ENCODE measurements at places on chromosomes 4 and X.

DNA sequence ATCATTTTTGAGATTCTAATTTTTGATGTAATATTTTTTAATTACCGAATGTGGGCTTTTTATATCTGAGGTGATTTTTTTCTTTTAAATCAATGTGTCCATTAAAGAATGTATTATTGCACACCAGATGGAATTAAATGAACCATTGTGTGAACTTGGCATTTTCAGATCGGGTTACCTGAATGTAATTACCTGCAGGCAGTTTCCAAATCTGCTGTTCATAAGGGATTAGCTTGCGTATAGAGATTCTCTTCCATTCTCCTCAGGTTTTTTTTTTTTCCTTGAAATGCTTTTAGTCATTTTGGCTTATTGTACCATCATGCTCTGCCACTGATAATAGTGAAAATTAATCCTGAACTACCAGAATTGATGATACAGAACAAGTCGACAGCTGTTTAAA, 511.5 kb upstream of the ATOH1 start:
- DNase-seq, result no peak

DNA sequence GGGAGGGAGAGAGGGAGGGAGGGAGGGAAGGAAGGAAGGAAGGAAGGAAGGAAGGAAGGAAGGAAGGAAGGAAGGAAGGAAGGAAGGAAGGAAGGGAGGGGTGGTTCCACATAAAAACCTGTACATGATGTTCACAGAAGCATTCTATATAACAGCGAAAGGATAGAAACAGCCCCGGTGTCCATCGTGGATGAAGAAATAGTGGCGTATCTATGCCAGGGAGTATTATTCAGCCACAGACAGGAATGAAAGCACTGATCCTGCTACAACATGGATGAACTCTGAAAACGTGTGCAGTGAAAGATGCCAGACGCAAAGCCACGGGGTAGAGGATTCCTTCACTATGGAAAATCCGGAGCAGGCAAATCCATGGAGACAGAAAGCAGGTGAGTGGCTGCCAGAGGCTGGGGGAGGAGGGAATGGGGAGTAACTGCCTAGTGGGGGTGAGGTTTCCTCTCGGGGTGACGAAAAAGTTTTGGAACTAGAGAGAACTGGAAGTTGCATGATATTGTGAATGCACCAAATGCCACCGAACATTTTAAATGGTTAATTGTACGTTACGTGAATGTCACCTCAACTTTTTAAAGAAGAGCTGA, 92.2 kb downstream of the ABLIM2 start:
- DNase-seq, result no peak

GRCh38 chrX:136879001-136879687, 1.4 kb downstream of the RBMX start:
- no peak for DNase-seq

DNA sequence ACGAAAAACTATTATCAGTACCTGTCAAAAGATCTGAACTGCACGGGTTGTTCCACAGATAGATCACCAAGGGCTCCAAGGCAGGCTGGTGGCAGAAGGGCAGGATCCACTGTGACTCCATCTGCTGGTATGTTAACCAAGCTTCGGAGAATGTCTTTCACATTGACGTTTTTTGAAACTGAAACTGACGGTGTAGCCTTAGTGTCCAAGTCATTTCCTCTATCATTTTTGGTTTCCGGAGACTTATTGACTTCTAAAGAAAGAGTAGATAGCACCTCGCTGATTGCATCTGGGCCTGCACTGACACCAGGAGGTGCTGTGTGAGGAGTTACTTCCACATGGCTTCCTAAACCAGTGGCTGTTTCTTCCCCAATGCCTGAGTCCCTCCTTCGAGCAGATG, 186.9 kb downstream of the LRBA start:
- DNase-seq, result no peak

GRCh38 chr4:102439236-102439614, 61.9 kb upstream of the NFKB1 start:
- peak; percentile 85 for DNase-seq

DNA sequence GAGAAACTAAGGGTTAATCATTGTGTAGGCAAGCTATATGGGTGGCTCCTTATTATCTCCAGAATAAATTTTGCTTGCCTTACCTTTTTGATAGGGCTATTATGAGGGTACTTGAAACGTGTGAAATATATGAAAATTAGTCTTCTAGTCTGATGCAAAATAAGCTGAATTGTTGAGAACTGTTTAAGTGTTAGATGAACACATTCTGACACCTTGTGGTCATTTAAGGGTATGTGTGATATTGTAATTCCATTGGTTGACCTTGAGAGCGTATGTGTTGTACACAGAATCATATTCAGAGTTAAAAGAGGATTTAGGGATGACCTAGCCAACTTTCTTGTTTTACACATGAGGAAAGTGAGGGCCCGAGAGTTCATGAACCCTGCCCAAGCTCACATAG, 44.6 kb upstream of the LINC00632 start:
- no peak for DNase-seq

- peak; percentile 14 for DNase-seq
These were observed 3.9 kb upstream of the GLRB start for GRCh38 chr4:157072002-157072401.

DNA sequence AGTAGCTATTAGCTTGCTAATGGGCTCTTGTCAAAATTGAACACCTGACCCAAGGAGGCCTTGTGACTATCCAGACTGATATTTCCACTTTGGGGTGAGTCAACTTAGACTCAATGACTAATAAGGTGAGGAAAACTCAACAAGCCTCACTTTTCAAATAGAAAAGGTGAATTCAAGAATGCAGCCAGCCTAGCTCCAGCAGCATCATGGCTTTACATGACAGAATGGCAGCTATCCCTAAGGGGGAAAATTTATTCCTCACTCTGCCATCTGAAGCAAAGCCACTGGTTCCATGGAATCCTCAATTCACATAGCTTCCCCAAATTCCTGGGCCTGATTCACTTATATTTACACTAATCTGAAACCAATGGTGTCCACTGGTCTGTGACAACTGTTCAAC, 29.1 kb upstream of the RAB9B start:
- no peak for DNase-seq

GRCh38 chr4:26075583-26075982, 161.6 kb downstream of the SMIM20 start:
- DNase-seq, result no peak

- DNase-seq, result peak; percentile 46
These were observed 60.4 kb upstream of the IRF2 start for GRCh38 chr4:184534511-184535391.

GRCh38 chr4:169024762-169025161, 14.7 kb upstream of the CBR4 start:
- no peak for DNase-seq

DNA sequence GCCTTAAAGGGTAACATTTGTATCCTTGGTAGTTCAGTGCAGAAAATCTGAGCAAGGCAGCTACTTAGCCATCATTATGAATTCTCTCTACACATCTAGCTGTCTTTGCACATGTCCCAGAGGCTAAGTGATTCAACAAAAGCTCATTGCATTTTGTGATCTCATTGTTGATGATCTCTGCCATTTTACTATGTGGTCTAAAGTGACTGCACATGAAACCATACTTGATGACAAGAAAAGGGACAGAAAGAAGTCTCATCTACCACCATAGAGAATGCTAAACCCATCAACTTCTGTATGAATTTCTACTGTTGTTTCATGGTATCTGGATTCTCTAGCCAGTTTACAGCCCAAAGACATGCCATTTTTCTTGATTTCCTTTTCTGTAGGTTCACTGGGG, 5.9 kb upstream of the PGK1 start:
- no peak for DNase-seq

DNA sequence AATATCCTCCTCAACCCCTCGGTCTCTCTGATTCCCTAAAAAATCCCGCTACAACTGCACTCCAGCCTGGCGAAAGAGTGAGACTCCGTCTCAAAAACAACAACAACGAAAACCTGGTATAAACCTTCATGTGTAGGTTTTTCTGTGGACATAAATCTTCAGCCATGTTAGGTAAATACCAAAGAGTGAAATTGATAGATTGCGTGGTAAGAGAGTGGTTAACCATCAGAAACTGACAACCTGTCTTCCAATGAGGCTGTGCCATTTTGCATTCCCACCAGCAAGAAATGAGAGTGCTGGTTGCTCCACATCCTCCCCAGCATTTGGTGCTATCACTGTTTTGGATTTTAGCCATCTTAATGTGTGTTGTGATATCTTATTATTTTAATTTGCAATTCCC, 10.9 kb downstream of the TBC1D19 start:
- no peak for DNase-seq

GRCh38 chr4:70583952-70584834, 7.9 kb upstream of the AMBN start:
- DNase-seq, result no peak

DNA sequence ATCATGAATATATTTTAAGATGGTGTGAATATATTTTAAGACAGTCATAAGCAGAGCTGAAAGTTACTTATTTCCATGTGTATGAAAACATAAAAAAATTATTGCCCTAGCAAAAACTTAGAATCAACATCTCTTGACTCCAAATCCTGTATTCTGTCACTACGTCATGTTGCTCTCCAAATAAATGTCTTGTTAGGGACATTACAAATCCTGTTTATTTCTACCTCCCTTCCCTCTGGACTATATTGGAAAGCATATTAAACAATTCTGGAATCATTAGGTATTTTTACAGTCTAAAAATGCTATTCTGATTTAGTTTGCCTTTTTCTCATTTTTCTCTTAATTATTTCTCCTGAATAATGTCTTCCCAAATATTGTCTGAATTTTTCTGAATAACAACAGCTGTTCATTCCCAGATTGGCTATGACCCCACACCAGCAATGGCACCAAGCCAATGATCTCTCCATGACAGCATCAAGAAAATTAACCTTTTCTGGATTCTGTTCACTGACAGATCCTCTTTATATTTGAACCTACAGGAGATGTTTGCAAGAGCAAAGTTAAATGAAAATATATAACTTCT, 523.1 kb downstream of the IQCM start:
- no peak for DNase-seq

GRCh38 chrX:69065451-69065850, 99.8 kb downstream of the PJA1 start:
- no peak for DNase-seq

DNA sequence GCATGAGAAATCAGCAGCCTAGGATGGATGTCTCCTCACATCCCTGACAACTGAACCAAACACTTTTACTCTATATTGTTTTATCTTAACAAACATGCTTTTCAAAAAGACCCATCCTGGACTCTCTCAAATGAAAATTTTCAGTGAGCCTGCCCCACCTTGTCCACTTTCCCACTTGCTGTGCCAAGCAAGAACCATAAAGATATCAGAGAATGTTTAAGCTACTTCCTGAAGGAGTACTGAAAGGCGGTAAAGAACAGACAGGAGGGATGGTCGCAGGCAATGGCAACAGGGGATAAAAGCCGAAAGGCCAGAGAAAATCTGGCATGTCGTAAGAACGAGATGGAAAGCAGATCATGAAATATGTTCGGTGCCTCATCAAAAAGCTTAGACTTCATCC, 10.5 kb downstream of the APBB2 start:
- no peak for DNase-seq

GRCh38 chr4:147015491-147015890, 69.8 kb upstream of the TTC29 start:
- DNase-seq, result no peak

DNA sequence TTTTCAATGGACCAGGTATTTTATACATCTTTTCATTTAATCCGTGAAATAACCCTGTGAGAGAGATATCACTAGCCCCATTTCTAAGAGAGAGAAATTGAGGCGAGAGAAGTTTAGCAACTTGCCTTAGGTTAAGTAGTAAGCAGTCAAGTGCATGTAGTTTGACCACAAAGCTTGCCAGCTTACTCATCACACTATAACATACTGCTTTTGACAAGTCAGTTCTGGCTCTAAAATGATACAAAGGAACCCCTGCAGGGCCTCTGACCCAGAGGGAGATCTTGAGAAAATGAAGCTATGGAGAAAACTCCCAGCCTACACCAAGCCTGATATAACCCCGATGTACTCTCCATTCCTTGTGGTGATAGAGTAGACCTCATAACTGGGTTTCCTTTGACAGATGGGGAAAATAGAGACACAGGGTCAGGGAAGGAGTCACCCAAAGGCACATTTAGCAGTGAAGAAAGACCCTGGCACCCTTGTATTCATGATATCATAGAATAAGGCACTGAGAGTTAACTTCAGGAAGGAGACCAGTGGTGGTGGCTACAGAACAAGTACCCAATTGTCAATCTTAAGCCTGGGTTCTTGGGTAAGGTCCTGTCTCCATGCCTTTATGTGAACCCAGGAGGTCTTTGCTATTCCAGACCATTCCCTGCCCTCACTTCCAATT, 60.2 kb upstream of the MSN start:
- no peak for DNase-seq

DNA sequence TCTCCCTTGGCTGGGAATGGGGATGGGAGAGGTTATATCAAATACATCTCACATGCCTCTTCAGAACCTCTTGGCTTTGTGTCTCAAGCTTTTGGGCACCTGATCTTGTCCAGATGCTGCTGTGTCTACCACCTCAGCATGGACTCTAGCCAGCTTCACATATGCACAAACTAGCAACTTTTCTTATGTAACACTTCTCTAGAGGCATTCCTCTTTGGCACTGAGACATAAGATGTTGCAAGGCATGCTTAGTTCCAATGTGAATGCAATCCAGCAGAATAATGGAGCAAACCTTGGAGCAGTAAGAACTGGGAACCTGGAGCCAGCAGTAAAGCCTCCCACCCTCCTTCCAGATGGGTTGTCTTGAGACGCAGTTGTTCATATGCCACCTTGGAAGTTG, 113.4 kb upstream of the TMEM47 start:
- no peak for DNase-seq

- DNase-seq, result no peak
These were observed 367.9 kb upstream of the SLIT2 start for GRCh38 chr4:19883841-19884240.

DNA sequence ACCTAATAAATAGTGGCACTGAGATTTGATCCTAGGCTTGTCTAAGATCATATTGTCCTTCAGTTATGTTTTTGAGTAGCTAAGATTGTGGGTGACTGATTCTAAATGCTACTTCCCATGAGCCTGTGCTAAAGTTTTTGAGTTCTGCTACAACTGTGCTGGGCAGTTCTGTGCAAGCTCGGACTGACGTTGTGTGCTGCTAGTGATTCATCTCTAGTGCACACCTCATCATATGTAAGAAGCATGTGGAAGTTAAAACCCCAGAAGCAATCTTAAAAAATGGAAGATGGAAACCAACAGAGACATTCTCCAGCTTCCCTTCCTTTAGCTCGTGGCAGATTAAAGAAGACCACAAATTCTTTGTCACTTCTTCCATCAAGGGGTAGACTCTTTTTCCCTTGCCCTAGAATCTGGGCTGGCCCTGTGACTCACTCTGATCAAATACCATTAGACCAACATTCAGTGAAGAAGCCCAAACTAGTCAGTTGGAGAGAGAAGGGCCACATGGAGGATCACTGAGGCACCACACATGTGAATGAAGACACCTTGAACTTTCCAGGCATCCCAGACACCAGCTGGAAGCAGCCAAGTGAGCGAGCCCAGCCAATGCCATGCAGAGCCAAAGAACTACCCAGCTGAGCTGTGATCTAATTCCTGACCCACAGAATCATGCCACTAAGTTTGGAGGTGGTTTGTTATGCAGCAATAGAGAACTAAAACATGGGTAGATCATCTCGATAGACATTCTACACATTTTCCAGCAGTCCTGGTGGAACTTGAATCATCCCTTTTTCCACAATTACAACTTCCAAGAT, 16.8 kb downstream of the ARHGAP6 start:
- DNase-seq, result no peak

Data from non-pigmented ciliary epithelial cell (primary cell).